ENCODE measurements at places on chromosomes 1 and 21. TPM values are rescaled to one million over a fixed set of nuclear protein-coding genes. Genes with fewer than 3 reads are reported as not detected.

The AMY2A gene
- polyA plus RNA-seq: not detected

The CYP4A22 gene
- not detected for polyA plus RNA-seq

The TRIM45 gene
- polyA plus RNA-seq: 4.8 TPM

The ERO1B gene
- 1.1 TPM for polyA plus RNA-seq

The DRAM2 gene
- 73.7 TPM for polyA plus RNA-seq
